Head of caudate nucleus (tissue), 42 donors: ENCODE measurements at places on chromosomes 2 and 18.
A peak's percentile ranks its signal among the peaks of the same experiment; 100 is the strongest.

GRCh38 chr18:69109686-69110085 lies 291.0 kb upstream of the DOK6 start:
- no peak for DNase-seq

- DNase-seq, result no peak
Measured at GRCh38 chr2:232321156-232321816, 57.3 kb upstream of the ALPP start.

DNA sequence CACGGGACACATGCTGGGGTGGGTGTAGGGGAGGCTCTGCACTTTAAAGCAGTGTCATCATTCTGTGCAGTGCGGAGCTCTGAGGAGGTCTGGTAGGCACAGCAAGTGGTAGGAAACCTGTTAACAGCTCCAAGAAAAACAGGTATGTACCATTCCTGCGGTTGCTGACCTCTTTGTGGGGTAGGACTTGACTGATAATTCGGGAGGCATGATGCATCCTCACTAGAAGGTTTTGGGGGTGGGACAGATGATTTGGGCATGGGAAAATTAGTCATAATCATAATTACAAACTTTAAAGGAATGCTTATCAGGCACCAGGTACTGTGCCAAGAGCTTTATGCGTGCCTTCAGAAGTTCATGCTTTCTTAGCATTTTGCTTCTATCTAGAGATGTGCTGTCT lies 9.7 kb downstream of the DOK1 start:
- DNase-seq, result no peak

GRCh38 chr2:200262047-200262446 lies 44.4 kb upstream of the SPATS2L start:
- DNase-seq, result no peak

GRCh38 chr2:196315388-196316049 lies 144.1 kb upstream of the STK17B start:
- no peak for DNase-seq

DNA sequence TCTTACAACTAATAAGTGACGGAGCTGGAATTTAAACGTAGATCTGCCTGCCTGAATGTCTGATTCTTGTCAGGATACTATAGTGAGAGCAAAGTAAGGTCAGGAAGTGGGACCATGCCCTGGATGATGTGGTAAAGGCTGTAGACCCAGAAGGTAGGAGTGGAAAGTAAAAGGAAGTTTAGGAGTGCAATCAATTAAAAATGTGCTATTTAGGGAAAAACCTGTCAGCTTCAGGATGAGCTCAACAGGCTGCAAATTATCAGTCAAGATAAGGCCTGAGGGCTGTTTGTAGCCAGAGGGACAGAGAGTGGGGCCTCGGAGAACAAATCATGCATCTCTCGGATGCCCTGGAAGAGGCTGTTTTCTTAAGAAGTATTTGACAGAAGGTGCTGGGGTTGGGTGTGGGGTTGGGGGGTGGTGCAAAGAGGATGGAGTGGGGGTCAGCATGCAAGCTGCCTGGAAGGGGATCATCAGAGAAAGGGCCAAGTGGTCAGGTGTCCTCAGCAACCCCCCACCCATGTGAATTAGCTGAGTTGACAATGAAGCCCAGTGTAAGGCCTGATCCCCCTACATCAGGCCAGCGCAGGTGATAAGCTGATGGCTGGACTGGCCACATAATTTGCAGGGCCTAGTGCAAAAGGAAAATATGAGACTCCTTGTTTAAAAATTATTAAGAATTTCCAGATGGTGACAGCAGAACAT lies 53.2 kb upstream of the MAPRE3 start:
- DNase-seq, result no peak

DNA sequence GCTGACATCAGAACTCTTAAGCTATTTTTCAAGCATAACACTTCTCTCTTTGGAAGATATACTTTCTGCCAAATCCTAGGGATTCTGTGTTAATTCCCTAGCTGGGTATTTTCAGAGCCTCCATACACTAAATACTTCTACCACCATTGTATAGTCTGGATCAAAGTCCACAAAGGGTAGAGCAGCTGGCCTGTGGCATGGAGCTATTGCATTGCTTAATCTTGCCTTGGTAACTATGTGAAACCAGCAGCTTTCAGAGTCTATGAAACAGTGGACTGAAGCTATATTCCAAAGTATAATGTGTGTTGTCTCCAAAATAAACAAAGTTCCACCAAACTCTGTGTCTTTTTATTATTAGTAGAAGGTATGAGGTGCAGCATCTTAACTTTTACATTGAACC lies 296.9 kb upstream of the CDH19 start:
- DNase-seq, result no peak

DNA sequence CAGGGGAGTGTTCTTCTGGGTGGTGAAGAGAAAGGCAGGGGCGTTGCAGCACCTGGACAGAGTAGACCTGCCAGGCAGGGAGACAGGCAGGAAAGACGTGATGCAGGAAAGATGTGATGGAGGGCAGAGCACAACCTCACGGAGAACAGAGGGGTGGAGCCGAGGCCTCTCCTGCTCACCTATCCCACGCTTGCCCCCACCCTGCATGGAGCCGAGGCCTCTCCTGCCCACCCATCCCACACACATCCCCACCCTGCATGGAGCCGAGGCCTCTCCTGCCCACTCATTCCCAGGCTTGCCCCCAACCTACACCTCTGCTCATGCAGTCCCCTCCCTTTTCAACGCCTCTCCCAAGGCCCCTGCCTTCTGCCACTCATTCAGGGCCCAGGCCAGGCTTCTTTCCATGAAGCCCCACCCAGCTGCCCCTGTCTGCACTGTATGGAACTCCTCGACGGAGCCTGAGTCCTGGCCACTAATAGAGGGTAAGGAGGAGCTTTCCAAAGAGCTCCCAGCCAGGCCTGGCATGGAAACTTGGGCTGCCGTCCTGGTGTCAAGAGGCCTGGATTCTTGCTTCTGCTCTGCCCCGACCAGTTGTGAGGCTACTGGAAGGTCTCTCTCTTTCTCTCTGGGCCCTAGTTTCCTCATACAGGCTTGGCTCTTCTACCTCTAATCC lies 32.0 kb upstream of the LOXHD1 start:
- no peak for DNase-seq

DNA sequence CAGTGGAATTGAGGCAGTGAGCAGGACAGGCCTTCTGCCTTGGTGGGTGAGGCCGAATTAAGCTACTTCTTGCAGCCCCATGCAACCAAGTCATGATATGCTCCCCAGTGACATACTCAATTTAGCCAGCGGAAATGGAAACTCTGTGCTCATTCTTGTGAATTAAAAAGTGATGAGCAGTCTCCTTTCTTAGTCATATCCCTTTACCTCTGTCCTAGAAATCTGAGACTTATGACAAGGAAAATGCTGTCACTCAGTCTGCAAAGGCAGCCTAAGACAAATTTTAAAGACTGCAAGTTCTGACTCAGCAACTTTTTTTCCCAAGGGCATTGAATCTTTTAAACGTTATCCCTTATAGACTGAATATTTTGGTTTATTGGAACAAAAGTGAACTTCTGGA lies 218.2 kb downstream of the SH3BP4 start:
- no peak for DNase-seq

DNA sequence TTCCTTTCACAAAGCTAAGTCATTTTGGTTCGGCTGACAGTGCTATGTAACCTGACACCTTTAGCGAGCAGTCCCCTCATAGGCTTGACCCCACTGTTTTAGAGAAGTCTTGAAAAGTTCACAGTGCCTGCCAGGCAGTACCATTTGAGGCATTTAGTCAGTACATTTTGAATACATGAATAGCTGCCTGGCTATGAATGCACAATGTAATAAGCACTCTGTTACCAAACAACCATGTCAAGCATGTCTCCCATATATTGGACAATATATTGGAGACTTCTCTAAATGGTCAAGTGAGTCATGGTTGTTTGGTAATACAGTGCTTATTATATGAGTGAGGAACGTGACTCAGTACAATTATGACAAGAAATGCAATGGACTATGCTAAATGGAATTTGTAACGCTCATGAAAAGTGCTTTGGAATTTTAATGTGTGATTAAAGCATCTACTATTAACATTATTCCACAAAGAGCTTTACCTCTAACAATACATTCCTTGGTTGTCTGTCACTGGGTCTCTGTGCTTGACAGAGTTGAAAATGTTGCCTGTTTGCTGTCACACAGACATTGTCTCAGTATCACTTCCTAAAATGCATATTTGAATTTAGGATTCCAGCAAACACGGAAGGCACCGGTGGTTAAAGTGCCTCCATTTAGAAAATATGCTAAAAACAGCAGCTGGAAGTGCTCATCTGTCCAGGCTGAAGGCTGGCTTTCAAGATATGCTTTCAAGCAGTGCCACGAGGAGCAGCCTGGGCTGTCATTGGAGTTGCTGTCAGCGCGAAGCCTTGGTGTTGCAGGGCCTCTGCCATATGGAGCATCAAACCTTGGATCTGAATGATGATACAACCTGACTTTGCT lies 458.6 kb downstream of the FBXO15 start:
- no peak for DNase-seq

GRCh38 chr2:134336352-134336751 lies 82.5 kb downstream of the MGAT5 start:
- DNase-seq, result no peak

- DNase-seq, result no peak
Measured at GRCh38 chr2:960061-960736, 9.6 kb downstream of the SNTG2 start.

DNA sequence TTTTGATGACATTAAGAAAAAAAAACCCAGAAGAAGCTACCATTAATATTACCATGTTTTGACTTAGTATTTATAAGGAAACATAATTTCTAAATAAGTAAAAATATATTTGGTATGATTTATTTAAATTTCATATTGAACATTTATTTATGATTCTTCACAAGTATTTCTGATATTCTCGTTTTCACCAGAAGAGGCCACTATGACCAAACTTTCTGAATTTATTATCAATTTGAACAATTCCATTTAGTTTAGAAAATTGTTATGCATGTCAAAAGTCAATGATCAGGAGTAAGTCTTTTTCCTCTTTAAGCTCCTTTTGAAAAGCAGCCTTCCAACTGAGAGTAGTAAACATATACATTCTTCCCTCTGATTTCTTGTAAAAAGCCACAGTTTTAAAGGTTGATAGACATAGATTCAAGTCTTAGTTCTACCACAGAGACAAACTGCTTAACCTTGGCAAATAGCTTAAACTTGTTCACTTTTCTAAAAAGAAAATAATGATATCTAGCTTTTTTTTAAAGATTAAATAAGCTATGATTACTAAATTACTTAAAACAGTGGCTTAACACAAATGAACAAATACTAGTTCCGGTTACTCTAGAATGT lies 329.9 kb downstream of the TRIB2 start:
- no peak for DNase-seq

DNA sequence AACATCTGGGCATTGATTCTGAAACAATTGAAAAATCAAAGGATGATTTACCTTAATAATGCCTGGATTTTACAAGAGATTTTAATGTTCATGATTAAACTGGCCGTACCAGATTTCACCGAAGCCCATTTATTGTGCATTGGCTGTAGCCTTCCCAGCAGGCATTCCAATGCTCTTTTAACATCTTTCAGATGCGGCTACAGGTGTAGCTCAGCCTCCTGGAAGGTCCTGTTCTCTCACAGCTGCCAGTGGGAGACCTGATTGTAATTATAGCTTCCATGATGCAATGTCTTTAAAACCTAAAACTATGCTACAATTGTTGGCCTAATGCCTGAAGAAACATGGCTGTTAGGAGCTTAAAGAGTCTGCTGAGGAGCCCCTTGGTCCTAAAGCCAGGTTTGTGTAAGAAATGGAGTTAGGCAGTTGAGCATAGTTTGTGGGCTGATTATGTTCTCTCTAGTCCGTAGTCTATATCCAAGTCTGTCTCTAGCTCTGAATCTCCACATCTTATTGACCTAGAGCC lies 147.4 kb downstream of the CERS6 start:
- DNase-seq, result no peak

GRCh38 chr2:113858764-113859163 lies 31.1 kb upstream of the ACTR3 start:
- DNase-seq, result no peak

GRCh38 chr2:201965550-201965949 lies 68.1 kb upstream of the FZD7 start:
- no peak for DNase-seq

- DNase-seq, result peak; percentile 82
Measured at GRCh38 chr18:44325903-44326635, 354.6 kb upstream of the SETBP1 start.

DNA sequence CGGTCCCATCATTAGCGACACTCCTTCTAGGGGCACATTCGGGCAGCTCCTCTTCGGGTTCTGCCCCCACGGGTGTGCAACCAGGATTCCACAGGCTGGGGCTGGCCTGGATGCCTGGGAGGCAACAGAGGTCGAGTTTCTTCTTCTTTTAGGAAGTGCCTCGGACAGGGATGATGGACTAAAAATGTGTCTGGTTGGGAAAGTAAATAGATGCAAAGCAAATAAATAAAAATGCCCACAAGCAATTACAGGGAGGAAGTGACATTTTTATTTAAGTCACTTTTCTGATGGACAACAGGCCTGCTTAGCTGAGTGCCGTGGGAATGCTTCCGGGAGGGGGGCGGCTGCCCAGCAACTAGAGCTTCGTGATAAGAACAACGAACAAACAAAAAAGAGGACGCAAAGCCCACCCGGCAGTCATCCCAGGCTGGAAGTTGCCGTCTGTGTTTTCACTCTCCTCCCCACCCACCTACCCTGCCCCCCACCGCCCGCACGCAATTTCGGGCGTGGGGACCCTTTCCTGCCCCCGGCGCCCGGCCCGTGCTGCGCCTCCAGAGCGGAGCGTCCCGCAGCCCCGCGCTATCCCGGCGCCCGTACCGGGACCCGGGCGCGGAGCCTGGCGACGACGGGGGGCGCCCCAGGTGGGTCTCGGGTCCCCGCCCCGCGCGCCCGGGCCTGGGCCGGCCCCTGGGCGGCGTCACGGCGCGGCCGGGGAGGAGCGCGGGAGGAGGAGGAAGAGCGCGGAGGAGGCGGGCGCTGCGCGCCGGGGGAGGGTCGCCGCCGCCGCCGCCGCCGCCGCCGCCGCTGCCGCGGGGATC lies 412 bp upstream of the NCK2 start:
- DNase-seq, result peak; percentile 25

DNA sequence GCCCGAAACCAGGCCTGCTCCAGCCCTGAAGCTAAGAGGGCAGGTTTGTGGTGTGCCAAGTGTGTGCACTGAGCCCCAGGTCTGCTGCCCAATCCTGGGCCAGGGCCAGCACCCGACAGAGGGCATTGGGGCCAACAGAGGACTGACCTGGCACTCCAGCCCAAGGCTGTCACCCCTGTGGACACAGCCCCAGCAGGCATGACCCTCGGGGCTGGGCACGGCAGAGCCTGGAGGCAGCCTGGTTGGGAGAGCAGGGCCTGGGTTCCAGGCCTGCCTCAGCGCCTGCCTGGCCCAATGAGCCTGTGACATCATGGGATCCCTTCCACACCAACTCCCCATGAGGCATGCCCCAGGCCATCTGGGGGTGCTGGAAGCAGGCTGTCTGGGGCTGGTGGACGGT lies 10.8 kb upstream of the SNED1 start:
- DNase-seq, result no peak

DNA sequence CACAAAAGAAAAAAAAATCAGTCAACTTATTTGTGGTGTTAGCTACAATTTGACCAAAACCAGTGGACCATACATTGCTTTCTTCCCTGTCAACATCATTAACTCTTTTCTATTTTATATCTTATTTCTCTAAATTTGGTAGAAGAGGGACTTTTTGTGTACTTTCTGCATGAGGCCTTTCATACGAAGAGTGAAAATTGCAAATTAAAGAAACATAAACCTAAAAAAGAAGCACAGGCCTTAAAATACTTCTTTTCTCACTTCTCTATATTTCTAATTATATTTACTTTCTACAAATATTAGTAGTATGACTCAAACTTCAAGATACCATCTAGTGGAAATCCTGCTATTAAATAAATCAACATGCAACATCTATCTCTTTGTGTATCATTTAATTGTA lies 1073.4 kb upstream of the ZEB2 start:
- DNase-seq, result no peak

- no peak for DNase-seq
Measured at GRCh38 chr2:33141476-33141875, 194.7 kb downstream of the LTBP1 start.

GRCh38 chr2:24045511-24046508 lies 1.4 kb downstream of the WDCP start:
- DNase-seq, result no peak
